CD4-positive, CD25-positive, alpha-beta regulatory T cell (primary cell): ENCODE measurements at places on chromosomes 2 and 18.

DNA sequence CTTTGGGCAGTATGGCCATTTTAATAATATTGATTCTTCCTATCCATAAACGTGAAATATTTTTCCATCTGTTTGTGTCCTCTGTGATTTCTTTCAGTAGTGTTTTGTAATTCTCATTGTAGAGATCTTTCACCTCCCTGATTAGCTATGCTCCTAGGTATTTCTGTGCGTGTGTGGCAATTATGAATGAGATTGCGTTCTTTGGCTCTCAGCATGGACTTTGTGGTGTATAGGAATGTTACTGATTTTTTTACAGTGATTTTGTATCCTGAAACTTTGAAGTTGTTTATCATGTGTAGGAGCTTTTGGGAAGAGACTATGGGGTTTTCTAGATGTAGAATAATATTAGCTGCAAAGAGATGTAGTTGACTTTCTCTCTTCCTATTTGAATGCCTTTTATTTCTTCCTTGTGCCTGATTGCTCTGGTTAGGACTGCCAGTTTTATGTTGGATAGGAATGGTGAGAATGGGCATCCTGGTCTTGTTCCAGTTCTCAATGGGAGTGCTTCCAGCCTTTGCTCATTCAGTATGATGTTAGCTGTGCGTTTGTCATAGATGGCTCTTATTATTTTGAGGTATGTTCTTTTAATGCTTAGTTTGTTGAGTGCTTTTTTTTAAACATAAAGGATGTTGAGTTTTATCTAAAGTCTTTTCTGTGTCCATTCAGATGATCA is 27.0 kb upstream of the THUMPD2 start:
- H3K27ac ChIP-seq = no peak overlapping the region
- no peaks in the 10 kb centered on the region for H3K27me3 ChIP-seq
- no peaks in the 10 kb centered on the region for H3K36me3 ChIP-seq
- H3K4me3 ChIP-seq = no peak overlapping the region
- no peak for DNase-seq

DNA sequence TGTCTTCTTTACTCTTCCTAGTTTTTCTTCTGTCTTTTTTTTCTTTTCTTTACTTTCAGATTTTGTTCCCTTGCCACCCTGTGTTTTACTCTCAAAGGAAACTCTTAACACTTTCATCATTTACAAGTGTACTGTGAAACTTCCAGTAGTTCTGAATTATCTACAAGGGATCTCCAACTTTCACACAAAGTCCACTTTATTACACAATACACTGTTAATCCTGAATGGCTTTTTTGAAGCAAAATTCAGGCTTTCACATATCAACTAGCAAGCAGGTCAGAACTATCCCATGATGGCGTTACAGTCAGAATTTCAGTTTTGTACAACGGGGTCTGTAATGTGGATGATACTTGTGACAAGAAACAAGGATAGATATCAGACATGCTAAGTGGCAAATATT is 34.5 kb downstream of the RMP24 start:
- H3K36me3 ChIP-seq = no peaks in the 10 kb centered on the region
- H3K27ac ChIP-seq = no peak overlapping the region
- no peak for DNase-seq
- H3K4me1 ChIP-seq = no peaks in the 10 kb centered on the region
- no peak overlapping the region for H3K4me3 ChIP-seq

GRCh38 chr2:74735009-74735408 is 81.0 kb downstream of the SEMA4F start:
- no peak overlapping the region for H3K27ac ChIP-seq
- H3K4me1 ChIP-seq = no peaks in the 10 kb centered on the region
- H3K27me3 ChIP-seq = peaks cover 24% of the 10 kb centered on the region
- H3K36me3 ChIP-seq = no peaks in the 10 kb centered on the region
- no peak for DNase-seq

- no peaks in the 10 kb centered on the region for H3K36me3 ChIP-seq
- DNase-seq = no peak
- no peak overlapping the region for H3K27ac ChIP-seq
- no peaks in the 10 kb centered on the region for H3K4me1 ChIP-seq
- no peaks in the 10 kb centered on the region for H3K27me3 ChIP-seq
Observed at GRCh38 chr2:58680755-58681310, 439.7 kb upstream of the FANCL start.

DNA sequence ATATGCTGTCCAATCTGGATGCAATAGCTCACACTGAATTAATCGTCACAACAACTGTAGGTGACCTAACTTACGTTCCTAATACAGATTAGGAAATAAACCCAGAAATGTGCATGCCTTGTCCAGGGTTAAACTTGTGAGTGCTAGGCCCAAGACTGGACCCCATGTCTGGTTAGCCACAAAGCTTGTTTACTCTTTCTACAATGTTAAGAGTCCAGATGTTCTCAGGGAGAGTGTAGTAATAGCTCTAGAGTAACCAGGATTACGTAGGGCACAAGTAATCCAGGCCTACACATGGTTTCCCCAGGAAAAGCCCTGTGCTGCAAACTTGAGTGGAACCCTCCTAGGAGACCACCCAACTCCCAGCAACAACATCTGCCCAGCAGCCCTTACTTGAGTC is 26.2 kb downstream of the TRIB2 start:
- DNase-seq = no peak
- H3K4me3 ChIP-seq = no peak overlapping the region
- H3K27ac ChIP-seq = no peak overlapping the region
- H3K36me3 ChIP-seq = peaks cover 54% of the 10 kb centered on the region

GRCh38 chr2:203720915-203721672 is 14.7 kb downstream of the CD28 start:
- no peak for DNase-seq
- H3K4me3 ChIP-seq = peak overlapping the region; percentile 77
- H3K27ac ChIP-seq = peak overlapping the region; percentile 83
- H3K27me3 ChIP-seq = no peaks in the 10 kb centered on the region

- no peak overlapping the region for H3K27ac ChIP-seq
- H3K27me3 ChIP-seq = no peaks in the 10 kb centered on the region
- no peak overlapping the region for H3K4me3 ChIP-seq
- H3K4me1 ChIP-seq = no peaks in the 10 kb centered on the region
- H3K36me3 ChIP-seq = no peaks in the 10 kb centered on the region
Observed at GRCh38 chr2:136016836-136017235, 31.4 kb upstream of the DARS1 start.

DNA sequence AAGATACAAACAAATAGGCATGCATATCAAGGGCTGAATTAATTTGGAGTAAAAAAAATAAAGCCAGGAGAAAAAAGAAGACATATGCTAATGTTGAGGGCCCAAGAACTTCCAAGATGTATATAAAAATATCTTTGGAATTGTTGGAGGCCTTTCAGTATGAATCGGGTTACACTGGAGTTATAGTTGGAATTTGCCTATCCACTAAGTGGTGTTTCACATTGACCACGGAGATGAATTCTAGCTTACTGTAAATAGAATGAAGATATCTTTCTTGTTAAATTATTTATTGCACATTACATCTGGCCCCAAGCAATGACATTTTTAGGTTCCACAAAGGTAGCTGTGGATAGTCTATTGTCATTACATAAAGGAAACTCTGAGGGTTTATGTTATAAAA is 38.5 kb upstream of the TRIB2 start:
- H3K27me3 ChIP-seq = no peaks in the 10 kb centered on the region
- no peak overlapping the region for H3K27ac ChIP-seq
- no peaks in the 10 kb centered on the region for H3K4me1 ChIP-seq
- no peak overlapping the region for H3K4me3 ChIP-seq
